ENCODE measurements at places on chromosomes 7 and 10.

DNA sequence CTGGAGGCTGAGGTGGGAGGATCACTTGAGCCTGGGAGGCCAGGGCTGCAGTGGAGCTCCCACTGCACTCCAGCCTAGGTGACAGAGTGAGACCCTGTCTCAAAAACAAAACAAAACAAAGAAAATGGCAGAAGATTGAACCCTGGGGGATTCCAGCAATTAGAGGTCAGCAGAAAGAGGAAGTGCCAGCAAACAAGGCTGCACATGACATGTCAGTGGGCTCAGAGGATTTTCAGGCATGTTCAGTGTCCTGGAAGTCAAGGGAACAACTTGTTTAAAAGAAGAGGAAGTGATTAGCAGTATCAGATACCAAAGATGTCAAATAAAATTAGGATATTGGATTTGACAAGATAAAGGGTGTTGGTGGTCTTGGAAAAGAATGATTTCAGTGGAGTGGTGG is 32.3 kb downstream of the RAB18 start:
- DNase-seq, result no peak

DNA sequence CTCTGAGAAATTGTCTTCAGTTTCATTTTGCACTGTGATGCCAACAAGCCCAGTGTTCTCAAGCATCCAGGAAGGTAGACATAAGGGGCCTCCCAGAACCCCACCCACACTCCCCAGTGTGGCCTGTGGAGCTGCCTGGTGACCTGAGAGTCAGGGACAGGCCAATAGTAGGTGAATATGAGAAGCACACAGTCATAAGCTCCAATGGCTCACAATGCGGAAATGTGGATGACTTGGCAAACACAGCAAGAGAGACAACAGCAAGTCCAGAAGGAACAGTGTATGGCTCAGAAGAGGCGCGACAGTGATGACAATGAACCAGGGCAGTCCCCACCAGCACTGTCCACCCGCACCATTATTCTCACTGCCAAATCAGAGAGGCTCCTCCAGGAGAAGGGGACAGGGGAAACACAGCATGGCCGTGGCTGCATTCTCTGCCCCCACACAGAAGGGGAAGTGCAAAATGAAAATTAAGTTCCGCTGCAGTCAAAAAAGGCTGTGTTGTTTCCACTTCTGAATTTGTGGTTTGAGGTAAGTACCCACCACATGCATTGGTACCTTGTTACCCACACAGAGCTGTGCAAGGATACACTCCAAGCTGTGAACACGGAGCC is 419.8 kb downstream of the GRID1 start:
- no peak for DNase-seq

- DNase-seq, result no peak
Measured at GRCh38 chr10:4515721-4516120, 310.3 kb upstream of the AKR1E2 start.

DNA sequence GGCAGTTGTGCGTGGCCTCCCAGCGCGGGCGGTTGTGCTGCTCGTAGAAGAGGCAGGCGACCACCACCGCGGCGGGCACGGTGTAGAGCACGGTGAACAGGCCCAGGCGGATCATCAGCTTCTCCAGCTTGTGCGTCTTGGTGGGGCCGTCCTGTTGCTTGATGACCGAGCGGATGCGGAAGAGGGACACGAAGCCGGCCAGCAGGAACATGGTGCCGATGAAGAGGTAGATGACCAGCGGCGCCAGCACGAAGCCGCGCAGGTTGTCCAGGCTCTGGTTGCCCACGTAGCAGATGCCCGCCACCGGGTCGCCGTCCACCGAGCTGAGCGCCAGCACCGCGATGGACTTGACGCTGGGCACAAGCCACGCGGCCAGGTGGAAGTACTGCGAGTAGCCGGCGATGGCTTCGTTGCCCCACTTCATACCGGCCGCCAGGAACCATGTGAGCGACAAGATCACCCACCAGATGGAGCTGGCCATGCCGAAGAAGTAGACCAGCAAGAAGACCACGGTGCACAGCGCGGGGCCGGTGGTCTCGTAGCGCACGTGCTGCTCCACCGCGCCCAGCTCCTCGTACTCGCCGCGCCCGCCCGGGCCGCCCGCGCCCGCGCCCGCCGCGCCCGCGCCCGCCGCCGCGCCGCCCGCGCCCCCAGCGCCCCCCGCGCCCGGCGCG is 2.2 kb downstream of the FZD8 start:
- DNase-seq, result no peak

- DNase-seq, result no peak
Measured at GRCh38 chr7:16428672-16429071, 7.3 kb upstream of the CRPPA start.

DNA sequence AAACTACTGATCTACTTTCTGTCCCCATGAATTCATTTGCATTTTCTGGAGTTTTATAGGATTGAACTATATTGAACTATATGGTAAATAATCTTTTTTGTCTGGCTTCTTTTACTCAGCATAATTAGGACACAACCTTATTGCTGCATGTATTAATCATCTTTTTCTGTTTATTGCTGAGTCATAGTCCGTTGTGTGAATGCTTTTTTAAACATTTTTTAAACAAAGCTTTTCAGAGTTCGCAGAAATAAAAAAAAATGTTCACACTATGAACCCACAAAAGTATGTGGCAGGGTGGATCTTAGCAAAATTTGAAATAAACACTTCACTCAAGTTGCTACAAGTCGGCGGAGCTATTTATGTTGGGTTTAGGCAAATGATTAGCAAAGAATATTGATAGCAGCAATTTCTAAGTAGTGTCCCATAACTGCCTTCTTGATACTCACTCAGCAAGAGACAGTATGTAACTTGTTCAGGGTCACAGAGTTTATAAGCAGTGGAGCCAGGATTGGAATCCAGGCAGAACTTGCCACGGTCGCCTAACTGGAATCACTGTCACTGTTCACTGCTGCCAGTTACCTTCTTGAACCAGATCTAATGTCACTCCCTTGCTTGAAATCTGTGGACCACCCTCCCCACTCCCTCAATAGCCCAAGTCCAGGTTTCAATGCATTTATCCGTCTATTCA is 5.6 kb downstream of the CH25H start:
- no peak for DNase-seq

DNA sequence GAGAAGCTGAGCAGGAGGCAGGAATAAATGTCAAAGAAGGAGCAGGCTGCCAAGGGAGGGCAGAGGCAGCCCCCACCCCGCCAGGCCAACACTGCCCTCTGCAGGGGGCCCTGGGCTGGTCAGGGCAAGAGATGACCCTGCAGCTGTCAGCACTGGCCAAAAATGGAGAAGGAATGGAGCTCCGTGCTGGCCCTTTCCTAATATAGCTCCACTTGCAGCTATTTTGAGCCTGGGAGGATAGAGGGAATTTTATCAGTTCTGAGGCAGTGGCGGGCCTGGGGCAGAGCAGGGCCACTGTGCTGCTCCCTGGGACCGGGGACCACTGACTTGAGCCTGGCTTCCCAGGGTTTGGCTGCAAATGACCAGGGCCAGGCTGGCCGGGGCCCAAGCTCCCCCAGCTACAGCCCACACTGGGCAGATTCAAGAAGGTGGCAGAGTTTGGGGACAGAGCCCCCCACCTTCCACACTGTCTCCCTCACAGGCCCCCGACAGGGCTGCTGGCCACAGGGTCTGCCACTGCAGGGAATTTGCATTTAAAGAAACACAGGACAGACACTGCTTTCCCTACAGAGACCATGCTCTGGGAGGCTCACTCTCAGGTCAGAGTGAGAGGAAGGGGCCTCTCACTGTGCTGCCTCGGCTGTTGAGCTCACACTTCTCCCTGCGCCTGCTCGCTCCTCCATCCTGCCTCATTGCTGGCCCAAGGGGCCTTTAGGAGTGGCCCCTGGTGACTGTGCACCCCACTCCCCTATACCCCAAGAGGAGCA is 16.2 kb downstream of the LDB3 start:
- DNase-seq, result no peak

- no peak for DNase-seq
Measured at GRCh38 chr10:72062382-72062781, 26.0 kb downstream of the SPOCK2 start.

DNA sequence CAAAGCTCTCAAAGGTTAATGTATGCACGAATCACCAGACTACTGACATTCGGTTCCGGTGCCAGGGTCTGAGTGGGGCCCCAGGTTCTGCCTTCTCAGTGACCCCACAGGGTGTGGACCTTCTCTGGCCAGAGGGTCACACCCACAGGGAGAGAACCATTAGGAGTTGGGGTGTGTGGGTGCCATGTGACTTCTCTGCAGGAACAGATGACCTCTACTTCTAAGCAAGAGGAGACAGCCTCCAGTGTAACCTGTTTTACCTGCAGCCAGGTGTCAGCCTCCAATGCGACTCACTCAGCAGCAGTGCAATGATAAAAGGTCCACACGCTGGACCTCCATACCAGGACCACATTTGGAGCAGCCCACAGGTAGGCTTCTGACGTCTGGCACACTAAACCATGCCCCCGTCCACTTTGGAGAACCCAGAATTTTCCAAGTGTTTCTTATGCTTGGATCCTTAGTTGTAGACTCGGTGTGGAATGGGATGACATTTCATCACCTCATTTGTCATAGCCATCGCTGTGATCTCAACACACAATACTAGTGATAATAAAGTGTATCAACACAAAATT is 16.2 kb upstream of the INSIG1 start:
- DNase-seq, result no peak

DNA sequence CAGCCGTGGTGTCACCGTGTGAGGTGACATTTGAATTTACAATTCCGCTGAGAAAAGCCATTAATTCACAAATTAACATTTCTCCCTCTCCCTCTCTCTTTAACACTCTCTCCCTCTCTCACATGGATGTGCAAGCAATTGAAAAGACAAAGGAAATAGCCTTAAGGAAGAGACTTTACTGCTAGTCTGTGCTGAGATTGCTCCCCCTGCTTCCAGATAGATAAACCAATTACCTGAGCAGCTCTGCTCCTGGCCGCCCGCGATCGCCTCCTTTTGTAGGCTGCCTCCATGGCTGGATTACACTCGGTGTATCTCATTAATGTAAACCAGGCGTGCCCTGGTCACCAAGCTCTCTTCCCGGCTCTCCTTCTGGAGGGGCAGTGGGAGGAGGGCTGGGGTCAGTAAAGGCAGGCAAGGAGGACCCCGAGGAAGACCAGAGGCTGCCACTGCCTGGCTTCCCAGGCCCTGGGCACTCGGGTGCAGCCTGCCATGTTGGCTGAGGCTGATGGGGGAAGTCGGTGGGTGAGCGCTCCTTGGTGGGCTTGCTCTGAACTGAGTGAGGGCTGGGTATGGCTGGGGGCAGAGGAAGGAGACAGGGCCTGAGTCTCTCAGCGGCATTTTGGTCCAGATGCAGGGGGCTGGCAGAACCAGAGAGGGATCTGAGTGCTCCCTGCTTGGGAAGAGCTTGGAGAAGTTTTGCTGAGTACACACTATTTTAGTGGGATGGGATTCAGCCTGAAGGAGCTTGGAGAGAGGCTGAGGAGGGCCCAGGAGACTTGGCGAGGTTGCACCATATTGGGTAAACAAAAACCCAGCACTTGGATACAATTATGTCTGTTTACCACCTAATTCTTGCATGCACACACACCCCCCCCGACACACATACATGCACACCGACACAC is 42.9 kb downstream of the PAX2 start:
- no peak for DNase-seq

DNA sequence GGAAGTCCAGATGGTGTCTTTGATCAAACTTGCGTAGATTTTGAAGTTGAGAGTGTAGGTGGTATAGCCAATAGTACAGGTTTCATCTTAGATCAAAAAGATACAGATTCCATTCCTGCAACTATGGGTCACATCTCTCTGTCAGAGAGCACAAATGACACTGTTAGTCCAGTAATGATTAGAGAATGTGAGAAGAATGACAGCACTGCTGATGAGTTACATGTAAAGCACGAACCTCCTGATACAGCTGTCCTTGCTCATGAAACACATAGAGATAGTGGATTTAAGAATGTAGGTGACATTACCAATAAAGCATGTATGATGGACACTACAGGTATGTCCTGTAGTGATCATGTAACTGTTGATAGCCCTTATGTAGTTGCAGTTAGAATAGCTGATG is 59.1 kb downstream of the LOXL4 start:
- no peak for DNase-seq

All from RWPE1 (cell line).